ENCODE measurements at places on chromosomes 12 and 14.

DNA sequence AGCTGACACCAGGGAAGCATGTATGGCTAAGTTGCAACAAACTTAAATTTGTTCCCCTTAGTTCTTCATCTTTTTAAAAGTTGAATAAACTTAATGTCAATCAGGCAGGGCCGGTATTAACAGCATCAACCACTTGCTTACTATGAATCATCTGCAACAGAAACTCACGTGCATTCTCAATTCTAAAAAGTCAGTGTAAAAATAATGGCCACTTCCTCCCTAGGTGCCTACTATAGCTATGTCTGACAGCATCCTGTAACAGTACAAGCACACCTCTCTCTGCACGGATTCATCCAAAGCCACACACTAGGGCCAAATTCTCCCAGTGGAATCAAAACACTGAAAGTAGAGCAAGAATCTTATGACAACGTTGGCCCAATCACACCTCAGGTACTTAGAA is 48.6 kb downstream of the PPP1R36 start:
- no peak for DNase-seq

- no peak for DNase-seq
Observed at GRCh38 chr14:34220921-34221320, 241.1 kb downstream of the SPTSSA start.

DNA sequence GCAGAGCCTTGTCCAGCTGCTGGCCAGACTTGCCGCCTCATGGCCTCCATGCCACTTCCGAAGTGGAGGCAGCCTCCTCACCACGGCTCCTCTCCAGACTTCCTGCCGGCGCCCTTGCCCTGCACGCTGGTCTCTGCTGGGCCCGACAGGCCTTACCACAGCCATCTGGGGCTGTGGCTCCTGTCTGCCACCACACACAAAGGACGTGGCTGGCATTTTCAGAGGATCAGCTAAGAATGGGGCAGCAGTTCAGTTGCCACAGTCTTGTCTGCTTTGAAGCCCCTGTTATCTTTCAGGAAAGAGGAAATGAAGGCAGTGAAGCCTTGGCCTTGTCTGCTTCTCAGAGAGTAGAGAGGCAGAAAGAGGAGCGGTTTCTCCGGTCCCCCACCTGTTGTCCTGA is 178.0 kb upstream of the FKBP4 start:
- DNase-seq = no peak

DNA sequence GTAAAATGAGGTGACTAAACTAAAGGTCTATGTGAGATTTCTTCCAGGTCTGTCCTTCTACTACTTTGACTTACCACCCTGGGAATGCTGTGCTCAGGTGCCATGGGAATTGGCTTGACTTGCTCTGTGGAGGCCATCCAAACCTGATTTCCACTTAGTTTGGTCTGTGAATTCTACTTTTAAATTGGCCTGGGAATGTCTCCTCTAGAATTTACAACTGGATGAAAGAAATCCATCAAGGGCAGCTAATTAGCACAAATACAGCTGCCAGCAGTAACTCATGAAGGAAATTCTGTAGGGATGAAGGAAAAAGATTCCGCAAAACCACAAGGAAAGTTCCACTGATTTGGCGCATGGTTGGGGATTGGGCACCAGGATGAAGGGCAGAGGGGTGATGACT is 31.7 kb upstream of the FRMD6 start:
- DNase-seq = no peak

GRCh38 chr14:61780125-61780524 is 17.9 kb downstream of the SNAPC1 start:
- DNase-seq = no peak

DNA sequence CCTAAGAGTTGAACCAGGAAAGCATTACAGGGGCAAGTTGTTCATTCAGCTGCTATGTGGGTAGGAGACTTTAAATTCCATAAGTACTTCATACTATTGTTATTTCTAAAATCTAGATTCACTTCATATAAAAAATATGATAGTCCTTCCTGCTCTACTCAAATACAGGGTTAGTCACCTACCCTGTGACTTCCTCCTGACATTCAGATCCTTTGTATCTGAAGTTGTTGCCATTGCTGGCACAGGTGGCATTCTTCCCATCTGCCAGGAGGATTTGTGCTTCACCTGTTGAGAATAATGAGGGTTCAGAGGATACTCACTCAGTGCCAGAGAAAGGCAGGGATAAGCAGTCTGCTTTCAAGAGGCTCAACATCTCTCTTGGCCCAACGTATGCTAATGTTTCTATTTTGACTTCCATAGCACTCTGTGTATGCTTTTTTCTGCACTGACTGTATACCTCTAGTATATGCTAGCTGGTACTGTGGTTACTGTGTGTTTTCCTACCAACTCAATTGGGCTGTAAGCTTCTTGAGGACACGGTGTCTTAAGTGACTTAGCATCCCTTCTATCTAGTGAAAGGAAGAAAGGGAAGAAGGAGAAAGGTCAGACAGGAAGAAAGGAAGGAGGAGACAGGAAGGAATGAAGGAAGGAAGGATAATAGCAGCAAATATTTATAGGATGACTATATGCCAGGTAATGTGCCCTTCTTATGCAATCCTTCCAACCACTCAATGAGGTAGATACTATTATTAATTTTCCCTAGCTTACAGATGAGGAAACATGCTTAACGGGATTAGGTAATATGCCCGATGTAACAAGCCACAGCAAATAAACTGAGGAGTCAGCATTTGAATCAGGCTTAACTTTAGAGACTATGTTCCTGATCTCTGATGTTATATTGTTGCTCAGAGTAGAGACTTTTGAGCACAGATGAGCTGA is 38.5 kb upstream of the FGF6 start:
- DNase-seq = no peak

DNA sequence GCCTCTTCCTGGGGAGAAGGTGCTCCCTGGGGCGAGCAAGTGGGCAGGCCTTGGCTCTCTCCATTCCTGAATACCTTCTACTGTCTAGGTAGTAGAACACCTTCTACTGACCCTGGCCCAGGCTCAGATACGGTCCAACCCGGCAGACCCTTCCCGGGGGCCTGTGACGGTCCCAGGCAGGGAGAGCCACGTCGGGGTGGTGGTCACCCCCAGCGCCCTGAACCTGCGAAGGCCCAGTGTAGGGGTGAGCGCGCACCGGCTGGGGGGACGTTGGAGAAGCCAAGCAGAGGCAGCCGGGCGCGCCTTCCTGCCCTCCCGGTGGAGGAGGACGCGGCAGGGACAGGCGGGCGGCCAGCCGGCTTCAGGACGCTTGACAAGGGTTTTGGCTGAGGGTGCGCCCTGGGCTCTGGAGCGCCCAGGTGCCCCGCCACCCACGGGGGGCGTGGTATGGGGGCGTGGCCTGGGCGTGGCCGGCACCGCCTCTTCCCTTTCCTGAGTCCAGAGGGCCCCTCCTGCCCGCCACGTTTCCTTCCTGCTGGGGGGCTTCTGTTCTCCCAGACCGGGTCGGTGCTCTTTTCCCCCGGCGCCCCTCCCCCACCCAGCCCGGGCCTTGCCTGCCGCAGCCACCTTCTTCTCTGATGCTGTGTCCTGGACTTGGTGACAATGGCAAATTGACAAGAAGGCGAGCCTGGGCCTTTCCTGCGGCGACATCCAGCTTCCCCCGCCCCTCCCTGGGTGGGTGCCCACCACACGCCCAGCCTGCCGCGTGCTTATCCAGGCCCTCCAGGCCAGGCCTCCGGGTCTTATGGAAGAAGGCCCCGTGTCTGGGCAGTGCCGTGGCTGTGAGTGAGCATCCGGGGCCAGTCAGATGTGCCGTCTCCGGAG is 24.5 kb upstream of the PPP1R13B start:
- DNase-seq = peak; percentile 63

DNA sequence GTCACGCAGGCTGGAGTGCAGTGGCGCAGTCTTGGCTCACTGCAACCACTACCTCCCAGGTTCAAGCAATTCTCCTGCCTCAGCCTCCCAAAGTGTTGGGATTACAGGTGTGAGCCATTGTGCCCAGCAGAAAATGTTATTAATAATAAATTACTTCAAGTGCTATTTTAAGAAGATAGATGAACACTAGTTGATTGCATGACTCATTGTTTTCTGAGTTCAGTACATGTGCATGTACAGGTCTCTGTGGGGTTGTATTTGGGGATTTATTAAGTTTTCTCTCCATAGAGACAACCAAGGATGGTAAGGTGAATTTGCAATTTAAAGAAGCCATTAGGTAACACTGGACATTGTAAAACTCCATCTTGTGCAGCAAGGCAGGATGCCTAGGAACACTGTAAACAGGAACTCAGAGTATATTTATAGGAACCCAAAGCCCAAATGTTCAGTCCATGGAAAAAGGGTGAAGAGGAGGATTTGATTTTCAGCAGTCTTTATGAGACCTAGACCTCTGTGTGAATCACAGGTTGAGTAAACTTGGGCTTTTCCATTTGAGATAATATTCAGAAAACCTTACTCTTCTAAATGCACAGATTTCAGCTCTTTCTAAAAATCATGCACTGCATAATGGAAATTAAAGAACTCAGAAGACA is 49.3 kb upstream of the TMPO start:
- DNase-seq = no peak

- DNase-seq = no peak
Observed at GRCh38 chr14:83290447-83290846, 1756.8 kb upstream of the SEL1L start.

DNA sequence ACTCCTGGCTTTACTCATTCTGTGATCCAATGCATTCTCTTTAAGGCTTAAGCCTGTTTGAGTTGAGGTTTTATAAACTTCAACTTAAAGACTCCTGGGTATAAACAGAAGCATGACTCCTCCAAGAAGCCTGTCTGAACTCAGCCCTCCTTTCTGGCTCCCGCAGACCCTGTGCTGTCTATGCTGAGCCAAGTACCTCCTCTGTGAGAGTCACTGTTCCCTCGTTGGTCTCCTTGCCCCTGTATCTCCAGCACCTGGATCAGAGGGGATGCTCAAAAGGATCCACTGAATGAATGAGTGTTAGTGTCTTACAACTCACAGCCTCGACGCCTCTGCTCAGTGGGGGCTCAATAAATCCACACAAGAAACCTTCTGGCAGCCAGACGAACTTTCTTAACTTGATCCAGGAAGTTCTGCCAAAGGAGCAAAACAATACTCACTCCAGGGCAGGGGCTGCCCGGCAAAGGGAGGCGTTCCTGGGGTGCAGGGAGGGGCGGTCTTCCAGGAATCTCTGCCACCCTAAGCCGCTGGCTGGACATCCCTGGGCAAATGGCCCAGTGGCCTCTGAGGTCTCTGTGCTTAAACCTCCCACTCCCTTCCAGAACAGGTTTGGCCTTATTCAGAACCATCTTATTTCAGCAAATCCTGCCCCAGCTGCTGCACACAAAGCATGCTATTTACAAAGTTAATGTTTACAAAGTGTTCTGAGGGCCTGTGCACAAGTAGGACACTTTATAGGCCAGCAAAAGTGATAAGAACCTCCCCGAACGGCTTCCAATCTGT is 32.9 kb downstream of the MAP1LC3B2 start:
- DNase-seq = no peak

DNA sequence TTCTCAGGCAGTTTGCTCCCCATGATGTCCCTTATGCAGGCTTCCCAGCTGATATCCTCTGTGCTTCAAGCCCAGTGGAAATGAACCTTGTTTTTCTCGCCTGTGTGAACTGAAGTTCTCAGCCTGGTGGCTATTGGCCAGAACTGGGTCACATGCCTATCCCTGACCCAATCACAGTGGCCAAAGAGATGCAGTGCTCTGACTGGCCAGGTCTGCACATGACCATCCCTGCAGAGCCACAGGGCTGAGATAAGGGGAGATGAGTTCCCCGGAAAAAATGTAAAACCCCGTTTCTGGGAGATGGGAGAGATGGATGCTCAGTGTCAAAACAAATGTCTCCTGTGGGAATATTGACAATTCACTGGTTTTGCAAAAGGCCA is 34.7 kb upstream of the FZD10 start:
- DNase-seq = no peak

GRCh38 chr12:26836201-26836600 is 3.2 kb upstream of the ITPR2 start:
- DNase-seq = no peak

DNA sequence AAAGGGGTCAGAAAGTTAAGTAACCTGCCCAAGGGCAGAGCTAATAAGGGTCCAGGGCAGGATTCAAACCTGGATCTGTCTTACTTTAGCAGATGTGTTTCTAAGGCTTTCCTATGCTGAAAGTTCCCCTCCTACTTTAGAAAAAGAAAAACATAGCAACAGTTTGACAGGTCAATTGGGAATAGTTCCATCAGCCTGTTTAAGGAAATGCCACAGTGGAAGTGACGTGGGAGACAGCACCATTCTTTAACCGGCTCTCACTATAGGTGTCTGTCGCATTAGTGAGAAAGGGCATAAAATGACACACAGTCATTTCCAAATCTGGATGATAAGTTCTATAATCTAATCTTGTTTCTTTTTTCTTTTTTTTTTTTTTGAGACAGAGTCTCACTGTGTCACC is 7.3 kb downstream of the ALDH1L2 start:
- no peak for DNase-seq

GRCh38 chr12:107903341-107904061 is 129.0 kb downstream of the ASCL4 start:
- DNase-seq = peak; percentile 56

DNA sequence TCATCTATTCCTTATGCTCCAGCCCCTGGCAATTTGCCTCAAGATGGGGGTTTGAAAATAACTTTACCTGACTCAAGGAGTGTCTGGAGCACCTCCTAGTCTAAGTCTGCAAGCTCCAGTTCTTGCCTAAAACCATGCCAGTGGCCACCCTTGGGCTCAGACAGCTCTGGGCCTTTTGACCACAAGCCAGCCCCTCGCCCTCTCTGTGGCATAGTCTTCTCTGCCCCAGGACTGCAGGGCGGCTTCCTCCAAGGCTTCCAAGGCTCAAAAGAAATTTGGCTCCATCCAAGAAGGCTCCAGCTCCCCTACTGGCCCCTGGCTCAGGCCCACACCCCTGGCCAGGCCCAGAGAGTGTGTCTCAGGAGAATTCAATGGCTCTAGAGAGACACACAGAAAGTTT is 14.8 kb downstream of the ACVRL1 start:
- no peak for DNase-seq

DNA sequence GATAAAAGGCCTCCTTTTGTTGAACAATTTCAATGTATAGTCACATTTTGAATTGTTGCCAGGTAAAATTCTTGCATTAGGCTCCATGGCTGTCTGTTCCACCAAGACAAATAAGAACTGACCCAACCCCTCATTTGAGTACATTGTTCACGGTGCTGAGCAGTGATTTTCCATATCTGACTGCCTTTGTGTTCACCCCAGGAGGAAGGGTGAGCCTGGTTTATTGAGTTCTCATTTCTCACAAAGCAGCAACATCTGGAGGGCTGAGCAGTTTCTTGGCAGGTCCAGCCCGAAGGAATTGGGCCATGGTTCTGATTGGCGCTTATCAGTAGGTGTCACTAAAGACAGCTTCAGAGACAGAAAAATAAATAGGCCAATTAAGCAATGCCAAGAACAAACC is 149.1 kb downstream of the BMP4 start:
- no peak for DNase-seq

DNA sequence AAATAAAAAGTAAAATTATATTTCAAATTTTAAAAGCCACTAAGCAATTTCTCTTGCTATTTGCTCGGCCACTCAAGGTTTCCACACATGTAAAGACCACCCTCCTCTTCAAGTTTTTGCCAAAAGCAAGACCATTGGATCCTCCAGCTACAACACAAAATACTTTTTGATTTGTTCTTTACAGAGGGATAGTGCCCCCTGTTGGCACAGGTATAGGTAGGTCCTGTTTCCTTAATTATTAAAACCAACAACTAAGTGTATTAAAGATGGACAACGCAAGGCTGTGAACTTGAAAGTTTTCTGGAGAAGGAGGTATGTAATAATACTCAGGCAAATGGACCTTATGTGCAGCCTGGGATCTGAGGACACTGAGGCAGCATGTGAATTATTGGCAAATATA is 23.8 kb downstream of the ATP6V1D start:
- no peak for DNase-seq

GRCh38 chr14:70188322-70188658 is 461 bp downstream of the SLC8A3 start:
- DNase-seq = no peak
